ENCODE measurements at places on chromosomes 11 and 22.

DNA sequence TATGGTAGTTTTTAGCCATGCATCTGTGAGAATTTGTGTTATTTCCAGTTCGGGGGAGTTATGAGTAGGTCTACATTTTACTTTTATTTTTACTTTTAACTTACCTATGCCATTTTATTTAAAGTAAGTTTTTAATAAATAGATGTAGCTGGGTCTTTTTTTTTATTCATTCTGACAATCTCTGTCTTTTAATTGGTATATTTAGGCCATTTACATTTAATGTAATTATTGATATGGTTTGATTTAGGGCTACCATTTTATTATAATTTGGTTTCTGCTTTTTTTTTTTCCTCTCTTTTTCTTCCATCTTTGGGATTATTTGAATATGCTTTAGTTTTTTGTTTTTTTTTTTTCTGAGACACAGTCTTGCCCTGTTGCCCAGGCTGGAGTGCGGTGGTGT lies 1.9 kb downstream of the SWAP70 start:
- DNase-seq, result no peak

- no peak for DNase-seq
Observed at GRCh38 chr11:29629286-29629685, 387.5 kb downstream of the KCNA4 start.

DNA sequence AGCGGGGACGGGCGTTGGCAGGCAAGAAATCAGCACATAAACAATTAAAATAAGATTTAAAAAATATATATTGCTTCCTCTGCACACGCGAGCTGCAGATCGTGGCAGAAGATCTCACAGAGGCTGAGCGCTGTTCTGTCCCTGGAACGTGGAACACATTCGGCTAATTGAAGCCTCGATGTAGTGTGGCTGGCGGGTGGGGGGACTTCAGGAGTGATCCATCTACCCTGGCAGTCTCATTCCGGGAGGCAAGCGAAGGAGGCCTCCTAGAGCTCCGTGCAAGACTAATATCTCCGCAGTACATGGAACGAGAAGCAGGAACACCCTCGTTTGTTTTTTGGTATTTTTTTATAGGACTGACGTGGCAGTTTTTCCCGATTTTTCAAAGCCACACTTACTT lies 402.4 kb downstream of the MN1 start:
- DNase-seq, result no peak

DNA sequence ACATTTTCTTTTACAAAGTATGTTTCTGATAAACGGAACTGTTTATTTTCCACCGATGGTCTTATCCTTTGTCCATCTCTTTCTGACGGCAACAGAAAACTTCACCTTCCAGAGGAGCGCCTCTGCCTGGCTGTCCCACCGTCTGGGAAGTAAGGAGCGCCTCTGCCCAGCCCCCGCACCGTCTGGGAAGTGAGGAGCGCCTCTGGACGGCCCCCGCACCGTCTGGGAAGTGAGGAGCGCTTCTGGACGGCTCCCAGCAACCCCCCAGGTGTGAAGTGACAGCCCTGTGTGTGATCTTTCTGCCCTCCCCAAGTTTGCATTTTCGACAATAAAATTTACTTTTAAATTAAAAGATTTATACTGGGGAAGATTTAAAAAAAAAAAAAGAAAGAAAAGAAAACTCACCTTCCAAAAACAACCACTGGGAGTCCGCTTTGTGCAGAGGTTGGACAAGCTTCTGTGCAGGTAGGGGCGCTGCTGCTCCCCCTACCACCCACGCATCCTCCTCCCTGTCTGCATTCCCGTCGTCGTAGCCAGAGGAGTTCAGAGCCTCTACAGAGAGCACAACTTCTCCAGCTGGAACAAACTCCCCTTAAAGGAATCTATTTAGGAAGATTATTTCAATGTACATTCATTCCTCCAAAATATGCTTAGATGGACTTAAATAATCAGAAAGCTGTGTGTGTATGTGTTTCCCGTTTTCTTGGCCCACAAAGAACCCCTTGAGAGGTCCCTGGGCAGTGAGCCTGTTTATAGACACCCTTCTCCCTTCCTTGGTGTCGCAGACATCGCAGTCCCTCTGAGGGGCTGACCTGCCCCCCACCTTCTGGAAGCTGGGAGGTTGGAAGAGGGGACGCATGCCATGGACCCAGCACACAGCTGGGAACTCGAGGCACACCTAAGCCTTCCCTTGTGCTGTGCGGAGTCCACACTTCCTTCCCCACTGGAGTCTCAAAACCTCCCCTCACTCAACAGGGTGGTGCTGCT lies 849 bp upstream of the APOBEC3B start:
- no peak for DNase-seq

DNA sequence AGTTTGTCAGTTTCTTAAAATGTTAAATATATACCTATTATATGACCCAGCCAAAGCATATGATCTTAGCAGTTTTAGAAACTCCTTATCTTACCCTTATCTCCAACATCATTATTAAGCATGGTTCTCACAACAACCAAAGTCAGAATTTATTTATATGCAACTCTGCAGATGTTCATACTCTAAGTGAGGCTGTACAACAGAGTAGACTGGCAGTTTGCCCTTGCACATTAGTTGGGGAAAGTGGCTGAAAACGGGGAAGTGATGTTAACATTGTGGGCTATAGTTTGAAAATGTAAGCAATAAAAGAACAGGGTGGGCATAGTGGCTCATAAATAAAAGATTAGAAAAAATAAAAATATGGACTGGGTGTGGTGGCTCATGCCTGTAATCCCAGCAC lies 49.7 kb downstream of the ATG16L2 start:
- DNase-seq, result no peak

GRCh38 chr11:103946793-103947545 lies 89.5 kb upstream of the DDI1 start:
- DNase-seq, result no peak

DNA sequence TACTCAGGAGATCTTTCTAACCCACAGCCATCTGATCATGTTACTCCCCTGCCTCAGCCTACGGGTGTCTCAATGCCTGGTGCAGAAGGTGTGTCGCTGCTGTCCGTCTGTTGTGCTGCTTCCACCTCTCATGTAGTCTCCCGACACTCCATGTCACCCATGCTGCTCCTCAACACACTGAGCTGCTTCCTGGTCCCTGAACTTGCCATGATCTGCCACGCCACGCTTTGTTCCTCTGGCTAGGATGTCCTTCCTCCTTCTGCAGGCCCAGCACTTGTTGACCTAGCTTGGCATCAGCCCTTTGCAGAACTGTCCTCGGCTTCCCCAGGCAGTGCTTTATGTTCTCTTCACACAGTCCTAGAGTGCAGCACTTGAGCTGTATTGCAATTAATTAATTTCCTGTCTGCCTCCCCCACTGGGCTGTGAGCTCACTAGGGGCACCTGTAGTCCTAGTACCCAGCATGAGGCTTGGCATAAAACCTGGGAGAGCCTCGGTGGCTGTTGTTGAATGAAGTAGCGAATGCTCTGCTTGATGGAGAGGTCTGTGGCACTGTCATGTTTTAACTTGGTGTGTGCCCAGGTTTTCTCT lies 9.5 kb downstream of the GTPBP1 start:
- no peak for DNase-seq

DNA sequence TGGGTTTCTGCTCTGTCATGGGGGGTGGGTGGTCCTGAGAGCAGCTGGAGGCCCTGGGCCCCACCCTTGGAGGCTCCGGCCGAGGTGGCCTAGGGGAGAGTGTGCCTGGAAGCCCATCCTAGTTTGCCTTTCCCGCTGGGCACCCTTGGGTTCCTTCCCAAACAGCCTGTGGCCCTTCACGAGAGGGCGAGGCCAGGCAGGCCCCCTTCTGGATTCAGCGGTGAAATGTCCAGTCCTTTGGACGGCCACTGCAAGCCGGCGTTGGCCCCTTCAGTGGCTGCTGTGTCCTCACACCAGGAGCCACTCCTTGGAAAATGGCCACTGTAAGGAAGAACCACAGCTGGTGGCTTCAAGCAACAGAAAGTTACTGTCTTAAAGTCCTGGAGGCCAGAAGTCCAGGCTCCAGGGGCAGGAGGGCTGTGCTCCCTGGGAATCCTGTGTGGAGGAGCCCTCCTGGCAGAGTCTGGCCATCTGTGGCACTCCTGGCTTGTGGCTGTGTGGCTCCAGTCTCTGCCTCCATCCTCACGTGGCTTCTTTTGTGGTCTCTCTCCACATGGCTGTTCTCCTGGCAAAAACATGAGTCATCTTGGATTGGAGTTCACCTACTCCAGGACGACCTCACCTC lies 854.1 kb downstream of the TBC1D22A start:
- no peak for DNase-seq

DNA sequence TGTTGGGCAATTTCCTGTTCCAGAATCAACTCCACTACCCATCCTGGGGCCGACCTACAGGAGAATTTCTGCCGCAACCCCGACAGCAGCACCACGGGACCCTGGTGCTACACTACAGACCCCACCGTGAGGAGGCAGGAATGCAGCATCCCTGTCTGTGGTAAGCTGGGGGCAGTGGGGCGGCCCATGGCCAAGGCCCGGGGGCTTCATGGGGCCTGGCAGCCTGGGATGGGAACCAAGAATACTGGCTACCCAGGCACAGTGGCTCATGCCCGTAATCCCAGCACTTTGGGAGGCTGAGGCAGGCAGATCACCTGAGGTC lies 4.3 kb downstream of the F2 start:
- DNase-seq, result no peak

- no peak for DNase-seq
Observed at GRCh38 chr11:11980841-11981308, 27.6 kb downstream of the DKK3 start.

DNA sequence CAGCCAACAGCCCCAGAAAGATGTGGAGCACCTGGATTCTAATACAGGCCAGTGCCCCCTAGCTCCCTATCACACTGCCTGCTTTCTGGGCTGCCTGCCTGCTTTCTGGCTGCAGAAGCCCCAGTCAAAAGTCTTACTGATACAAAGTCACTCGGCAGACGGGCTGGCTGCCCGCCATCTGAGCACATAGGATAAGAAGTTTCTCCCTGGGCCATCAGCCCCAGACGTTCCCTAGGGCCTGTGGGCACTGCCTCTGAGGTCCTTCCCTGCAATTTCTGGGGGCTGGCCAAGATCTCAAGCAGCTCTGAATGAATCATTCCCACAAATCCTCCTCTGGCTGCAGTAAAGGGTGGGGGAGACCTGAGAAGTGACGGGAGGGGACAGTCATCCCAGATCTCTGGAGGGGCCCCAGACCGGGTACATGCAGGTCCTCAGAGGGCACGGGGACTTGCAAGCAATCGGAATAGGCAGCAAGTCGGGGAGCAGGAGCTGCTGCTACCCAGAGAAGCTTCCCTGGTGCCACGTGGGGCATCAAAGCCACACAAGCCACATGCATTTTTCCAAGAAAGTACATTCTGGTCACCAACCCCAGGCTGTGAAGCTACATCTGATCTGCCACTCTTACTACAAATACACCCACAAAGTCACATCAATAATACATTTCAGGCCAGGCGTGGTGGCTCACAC lies 4.7 kb downstream of the TPST2 start:
- DNase-seq, result no peak

DNA sequence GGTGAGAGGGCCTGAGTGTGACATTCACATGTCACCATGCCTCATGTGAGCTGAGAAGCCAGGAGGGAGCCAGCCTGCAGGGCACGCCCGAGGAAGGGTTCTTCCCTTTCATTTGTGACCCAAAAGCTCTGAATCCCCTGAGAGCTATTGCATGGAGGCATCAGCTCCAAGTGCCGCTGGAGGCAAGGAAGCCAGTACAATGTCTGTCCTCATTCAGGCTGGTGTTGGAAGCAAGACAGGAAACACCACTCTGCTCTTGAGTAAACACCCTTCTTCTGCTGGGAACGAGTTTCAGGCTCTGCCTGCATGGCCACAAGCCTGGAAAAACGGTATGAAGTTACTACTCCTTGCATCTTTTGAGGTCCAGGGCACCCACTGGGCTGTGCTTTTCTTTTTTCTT lies 83.8 kb upstream of the LARGE1 start:
- no peak for DNase-seq

DNA sequence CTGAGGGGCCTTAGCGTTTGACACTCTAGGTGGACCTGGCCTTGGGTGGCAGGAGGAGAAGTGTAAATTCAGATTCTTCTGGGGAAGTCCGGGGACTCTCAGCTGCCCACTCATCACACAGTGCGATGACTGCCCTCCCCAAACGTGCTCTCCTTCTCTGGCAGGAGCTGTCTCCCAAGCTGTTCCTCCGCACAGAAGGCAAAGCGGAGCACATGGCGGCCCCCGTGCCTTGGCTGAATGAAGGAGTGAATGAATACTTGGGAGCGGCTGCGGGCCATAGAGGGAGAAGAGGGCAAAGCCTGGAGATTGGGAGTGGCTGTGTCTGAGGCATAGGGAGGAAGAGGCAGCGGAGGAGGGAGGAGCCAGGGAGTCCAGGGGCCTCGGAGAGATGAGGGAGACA lies 6.9 kb upstream of the NAA40 start:
- no peak for DNase-seq

DNA sequence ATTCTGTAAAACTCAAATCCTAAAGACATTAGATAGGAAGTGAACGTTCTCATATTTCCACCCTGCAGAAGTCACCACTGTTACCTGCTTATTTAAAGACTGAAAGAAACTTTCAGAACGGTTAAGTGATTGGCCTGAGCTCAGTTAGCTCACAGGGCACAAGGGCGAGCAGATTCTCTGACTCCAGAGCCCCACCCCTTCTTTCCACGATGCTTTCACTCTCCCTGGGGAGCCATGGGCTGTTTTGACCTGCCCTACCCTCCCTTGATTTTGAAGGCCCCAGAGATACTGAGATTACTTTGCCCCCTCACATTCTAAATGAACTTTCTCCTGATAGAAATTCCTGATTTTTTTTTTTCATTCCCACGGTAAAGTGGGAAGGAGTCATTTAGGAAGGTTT lies 33.9 kb downstream of the ARHGAP1 start:
- no peak for DNase-seq

DNA sequence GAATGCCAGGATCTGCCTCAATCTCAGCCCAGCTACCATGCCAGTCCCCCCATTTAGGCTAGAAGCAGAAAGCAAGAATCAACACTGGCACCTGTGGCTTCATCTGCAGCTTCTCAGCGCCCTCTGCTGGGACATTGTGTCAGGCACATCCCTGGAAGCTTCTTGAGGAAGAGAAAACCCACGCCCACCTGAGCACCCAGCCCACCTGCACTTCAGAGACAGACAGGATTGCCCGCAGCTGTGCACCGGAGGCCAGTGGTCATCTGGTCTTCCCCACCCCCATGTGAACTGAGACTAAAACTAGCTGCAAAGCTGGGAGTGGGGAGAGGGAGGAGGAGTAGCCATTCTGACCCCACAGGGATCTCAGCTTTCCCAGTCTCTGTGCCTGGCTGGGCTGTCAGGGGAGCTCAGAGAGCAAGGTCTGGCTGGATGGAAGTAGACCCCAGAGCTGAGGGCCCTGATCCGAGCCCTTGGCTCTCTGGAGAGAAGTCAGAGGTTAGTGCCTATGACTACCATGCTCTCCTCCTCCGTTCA lies 66.8 kb downstream of the FEZ1 start:
- DNase-seq, result peak; percentile 16

- no peak for DNase-seq
Observed at GRCh38 chr11:73227571-73228211, 9.6 kb downstream of the P2RY2 start.

- DNase-seq, result no peak
Observed at GRCh38 chr22:19868773-19869471, 14.2 kb upstream of the GNB1L start.
